ENCODE measurements at places on chromosomes 5 and 9. TPM values are rescaled to one million over a fixed set of nuclear protein-coding genes. Genes with fewer than 3 reads are reported as not detected.

GRCh38 chr9:99187311-99187710, 34.4 kb downstream of the ALG2 start:
- DNase-seq, result no peak

GRCh38 chr5:178350361-178351220, 118.0 kb upstream of the PHYKPL start:
- DNase-seq, result peak; percentile 29

GRCh38 chr5:84696651-84697050, 312.0 kb upstream of the EDIL3 start:
- DNase-seq, result no peak

RNF20 gene
- 49.7 TPM for total RNA-seq

FOXE1 gene
- not detected for total RNA-seq

Measured in psoas muscle (tissue), 8 donors.